GM20000 (cell line): ENCODE measurements at places on chromosomes 2 and 18.

DNA sequence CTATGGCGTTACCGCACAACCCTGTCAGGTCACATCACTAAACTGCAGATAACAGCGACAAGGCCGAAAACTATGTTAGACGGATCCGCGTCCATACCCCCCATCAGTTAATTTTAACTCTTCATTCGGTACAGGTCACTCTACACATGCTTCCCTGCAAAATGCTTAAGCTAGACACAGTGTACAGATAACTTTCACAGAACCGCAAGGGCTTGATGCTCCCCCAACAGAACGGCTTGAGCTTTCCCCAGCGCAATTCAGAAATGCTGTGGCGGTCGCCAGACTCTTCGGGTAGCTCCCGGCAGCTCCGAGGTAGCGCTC lies 283 bp upstream of the RBBP8 start:
- DNase-seq, result no peak

- no peak for DNase-seq
Observed at GRCh38 chr2:169838743-169839489, 11.7 kb downstream of the UBR3 start.

- DNase-seq, result no peak
Observed at GRCh38 chr2:223300326-223300725, 248.3 kb downstream of the KCNE4 start.

DNA sequence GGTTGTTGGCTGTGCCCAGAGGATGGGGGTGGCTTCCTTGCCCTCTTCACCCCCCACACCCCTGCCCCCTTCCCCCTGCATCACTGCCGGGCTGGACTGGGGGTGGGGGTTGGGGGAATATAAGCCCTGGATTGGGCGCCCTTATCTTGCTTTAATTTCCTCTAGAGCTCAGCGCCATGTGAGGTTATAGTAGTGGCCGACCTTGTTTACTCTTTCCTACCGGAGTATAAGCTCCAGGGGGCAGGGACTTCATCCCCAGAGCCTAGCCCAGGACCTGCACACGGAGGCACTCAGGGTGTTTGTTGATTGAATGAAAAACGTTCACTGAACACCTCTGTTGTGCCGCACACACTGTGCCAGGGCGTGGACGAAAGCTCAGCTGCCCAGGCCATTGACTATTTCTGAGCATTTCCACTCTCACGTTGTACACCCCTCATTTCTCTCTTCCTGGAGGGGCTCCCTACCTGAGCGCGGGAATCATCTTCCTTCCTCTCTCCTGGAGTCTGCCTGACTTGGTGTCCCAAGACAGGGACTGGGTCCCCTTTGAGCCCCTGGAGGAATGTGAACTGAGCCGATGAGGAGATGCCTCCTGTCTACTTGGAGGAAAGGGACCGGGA lies 9.3 kb upstream of the SPATA3 start:
- DNase-seq, result no peak

GRCh38 chr2:8629402-8629801 lies 52.5 kb upstream of the ID2 start:
- no peak for DNase-seq

DNA sequence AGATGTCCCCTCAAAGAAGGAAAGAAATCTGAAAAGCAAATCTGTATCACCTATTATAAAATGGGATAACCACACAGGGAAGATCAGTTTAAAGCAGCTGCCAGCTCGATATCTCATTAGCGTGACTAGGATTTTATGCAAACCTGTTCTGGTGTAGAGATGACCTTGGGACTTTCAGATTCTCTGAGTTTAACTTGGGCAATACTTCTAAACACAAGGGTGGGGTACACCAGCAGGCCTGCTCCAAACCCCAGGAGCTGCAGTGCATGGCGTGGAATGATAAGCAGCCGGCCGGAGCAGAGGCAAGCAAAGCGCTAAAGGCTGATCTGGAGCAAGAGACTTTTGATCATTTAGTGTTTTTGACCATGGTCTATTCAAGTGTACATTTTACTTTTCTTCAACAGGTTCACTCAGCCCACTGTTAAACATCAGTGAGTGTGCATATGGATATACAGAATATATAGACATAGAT lies 4.7 kb downstream of the SERTAD2 start:
- no peak for DNase-seq

DNA sequence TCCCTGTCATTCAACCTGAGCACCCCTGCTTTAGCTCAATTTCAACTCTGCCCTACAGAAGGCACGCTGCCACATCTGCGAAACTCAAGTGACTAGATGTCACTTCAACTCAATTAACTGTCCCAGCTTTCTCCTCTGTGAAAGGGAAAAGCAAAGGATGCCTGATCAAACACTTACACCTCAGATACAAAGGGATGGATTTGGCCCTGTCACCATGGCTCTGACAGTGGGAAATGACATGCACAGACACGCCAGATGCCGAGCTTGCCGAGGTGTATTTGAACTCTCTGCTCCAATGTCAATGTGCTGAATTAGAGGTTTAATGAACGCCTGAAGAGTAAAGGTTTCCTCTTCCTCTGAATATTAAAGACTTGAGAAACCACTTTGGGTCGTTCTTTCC lies 481.1 kb downstream of the CBLN2 start:
- DNase-seq, result no peak

- DNase-seq, result no peak
Observed at GRCh38 chr2:217356781-217357180, 496.9 kb upstream of the TNP1 start.

- no peak for DNase-seq
Observed at GRCh38 chr18:41134426-41134825, 820.6 kb upstream of the PIK3C3 start.

GRCh38 chr2:217440000-217440399 lies 562.8 kb downstream of the TNS1 start:
- DNase-seq, result no peak

DNA sequence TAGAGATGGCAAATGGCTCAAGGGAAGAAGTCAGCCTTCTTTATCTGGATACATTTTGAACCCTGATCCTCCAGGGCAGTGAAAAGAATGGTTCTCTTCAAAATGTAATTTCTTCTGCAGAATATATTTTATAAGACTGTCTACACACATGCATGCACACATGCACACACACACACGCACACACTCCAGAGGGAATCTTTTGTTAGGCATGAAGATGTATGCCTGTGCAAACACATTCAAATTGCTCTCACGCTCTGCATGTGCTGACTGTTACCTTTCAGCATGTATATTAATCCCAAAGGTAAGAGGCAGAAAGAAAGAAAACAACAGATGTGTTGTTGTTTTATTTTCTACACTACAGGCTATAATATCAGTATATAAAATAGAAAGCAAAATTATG lies 43.2 kb downstream of the SLC5A7 start:
- no peak for DNase-seq

DNA sequence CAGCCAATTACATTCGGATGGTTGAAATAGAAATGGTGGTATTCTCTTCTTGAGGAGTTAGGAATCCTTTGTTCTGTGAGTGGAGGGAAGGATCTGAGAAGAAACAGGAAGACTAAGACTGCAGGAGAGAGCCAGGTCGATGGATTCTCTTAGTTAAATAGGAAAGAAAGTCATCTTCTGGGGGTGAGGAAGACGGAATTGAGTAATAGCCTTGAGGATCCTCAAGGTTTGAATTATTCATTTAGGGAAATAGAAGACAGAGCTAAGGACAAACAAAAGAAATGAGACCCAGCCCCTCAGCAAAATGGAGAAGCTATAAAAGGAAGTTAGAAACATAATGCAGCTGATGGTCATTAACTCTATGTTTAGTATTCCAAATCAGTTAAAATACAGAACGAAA lies 1.8 kb downstream of the LAPTM4A start:
- DNase-seq, result no peak

- DNase-seq, result no peak
Observed at GRCh38 chr2:44748-45341, 1.5 kb downstream of the FAM110C start.

DNA sequence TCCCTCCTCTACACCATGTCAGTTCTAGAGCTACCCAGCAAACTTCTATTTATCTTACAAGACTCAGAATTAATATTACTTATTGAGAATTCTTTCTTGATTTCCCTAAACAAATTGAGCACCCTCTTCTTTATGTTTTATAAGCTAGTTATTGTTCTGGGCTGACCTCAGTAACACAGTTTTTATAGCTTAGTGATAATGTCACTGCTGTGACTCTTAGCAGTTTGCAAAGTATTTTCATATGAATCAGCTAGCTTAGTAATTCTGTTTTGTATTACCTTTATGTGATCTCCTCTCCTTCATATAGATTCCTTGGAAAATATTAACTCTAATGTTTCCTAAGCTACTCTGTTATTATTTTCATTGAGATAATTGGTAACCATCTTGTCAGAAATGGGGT lies 114.9 kb downstream of the PMS1 start:
- no peak for DNase-seq

GRCh38 chr2:59968441-59968840 lies 585.0 kb downstream of the BCL11A start:
- DNase-seq, result no peak

GRCh38 chr2:71882949-71883472 lies 264.7 kb downstream of the CYP26B1 start:
- DNase-seq, result no peak

DNA sequence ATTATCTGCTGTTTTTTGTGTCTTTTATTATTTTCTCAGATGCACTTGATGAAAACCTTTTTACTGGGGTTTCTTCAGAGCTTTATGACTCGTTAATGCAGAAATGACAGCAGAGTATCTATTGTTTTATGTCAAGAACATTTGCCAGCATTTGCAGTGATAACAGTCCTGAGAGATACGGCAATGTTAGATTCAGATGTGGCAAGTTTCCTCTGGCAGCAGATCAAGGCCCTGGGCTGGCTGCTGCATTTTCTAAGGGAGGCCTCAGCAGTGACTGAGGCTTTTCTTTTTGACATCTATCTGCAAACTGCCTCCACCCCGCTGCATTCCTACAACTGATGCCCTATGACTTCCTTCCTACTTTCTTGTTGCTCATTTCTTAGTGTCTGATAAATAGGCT lies 40.2 kb downstream of the EFEMP1 start:
- no peak for DNase-seq

DNA sequence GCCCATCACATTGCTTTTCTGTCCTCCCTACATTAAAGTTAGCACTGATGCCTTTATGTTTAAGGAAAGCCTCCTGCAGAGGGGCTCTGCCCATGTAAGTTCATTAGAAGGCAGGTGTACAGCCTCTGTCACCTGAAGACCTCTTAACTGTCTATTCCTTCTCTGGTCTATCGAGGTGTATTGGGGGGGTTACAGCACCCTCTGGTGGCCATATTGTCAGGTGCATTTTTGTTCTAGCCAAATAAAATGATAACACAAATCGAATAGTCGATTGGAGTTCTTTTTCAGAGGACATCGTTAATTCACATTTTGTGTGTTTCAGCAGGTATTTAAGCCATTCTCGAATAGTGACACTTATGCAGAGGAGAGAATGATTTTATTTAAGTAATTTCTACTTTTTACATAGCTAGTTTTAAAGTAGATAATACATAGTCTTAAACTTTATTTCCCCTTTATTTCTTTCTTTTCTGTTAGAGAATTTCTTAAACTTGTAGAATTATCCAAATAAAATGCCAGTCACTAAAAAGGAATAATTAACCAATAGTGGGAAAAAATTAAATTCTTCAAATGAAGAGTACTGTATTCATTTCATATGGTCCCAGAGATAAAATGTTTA lies 136.8 kb downstream of the NEDD4L start:
- peak; percentile 74 for DNase-seq

DNA sequence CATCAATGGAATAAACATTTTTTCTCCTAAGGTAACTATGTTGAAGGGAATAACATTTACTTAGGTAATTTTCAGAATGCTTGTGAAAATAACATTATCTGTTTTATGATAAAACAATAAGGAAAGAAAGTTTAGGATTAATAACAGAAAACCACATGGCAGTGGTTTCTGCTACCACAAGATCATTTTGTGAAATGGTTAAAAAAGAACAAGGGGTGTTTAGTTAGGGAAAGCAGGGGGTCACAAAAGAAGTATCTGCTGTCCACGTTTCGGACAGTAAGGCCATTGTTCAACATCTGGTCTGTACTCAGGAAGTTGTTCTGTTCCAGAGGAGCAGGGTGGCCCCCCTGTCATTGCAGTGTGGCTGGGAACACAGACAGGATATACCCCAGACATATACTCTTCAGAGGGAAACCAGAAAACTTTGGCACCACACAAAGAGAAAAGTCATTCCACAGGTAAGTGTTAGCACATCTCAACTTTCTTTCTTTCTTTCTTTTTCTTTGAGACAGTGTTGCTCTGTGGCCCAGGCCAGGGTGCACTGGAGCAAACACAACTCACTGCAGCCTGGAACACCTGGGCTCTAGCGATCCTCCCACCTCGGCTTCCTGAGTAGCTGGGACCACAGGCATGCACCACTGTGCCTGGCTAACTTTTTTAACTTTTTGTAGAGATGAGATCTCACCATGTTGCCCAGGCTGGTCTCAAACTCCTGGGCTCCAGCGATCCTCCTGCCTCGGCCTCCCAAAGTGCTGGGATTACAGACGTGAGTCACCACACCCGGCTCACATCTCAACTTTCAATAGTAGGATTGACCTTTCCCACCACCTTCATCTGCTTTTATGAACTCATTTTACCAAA lies 14.8 kb upstream of the ARL5A start:
- DNase-seq, result no peak

DNA sequence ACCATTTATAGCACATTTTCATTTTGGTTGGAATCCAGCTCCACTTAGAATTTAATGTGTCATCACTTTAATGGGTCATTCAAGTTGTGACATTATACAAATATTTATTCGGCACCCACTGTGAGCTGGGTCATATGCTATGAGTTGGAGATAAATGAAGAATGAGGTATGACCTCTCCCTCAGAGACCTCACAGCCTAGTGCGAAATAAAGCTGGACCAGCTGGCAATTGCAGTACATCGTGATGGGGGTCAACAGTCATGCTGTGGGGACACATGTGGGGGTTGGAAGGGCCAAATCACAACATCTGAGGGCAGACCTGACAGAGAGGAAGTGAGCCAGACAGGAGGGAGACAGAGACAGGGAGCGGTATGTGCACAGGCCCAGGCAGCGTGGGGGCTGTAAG lies 175.4 kb downstream of the MAIP1 start:
- DNase-seq, result no peak

- no peak for DNase-seq
Observed at GRCh38 chr2:83280391-83280790, 1178.7 kb downstream of the SUCLG1 start.

DNA sequence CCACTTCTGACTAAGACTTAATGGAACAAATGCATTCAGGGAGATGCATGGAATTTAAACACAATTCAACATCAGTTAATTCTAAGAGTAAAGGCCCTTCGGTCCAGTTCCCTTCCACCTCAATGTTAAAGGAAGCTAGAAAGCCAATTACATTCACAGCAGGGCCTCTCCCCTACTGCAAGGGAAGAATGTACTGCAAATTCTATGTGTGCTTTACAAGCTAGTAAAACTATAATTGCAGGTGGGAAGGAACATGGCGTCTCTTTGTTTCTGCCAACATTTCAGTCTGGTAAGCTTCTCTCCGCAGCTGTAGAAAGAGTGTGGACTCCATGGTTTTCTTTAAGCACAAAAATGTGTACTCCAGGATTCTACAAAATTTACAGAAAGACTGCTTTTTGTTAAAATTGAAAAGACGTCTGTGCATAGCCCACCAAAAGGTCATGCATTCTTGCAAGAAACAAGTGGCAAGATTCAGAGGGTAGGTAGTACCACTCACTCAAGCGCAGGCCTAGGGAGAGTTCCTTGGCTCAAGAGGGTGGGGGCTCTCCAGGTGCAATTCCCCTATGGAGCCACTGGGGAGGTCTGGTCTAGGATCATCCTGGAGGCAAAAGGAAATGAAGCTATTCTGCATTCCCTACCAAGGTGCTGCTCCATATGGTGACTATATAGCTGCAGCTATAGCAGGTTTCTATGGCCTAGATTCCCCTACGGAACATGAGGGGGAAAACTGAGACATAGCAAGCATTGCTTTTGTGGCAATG lies 127.0 kb upstream of the FZD5 start:
- no peak for DNase-seq

- DNase-seq, result no peak
Observed at GRCh38 chr18:67672716-67673115, 156.2 kb upstream of the DSEL start.
